ENCODE measurements at places on chromosomes 1 and 21. TPM values are rescaled to one million over a fixed set of nuclear protein-coding genes. Genes with fewer than 3 reads are reported as not detected.

UBXN10 gene
- not detected for total RNA-seq

COL11A1 gene
- total RNA-seq: 0.30 TPM

IL12RB2 gene
- not detected for total RNA-seq

OPRD1 gene
- 6.9 TPM for total RNA-seq

RAVER2 gene
- 11.5 TPM for total RNA-seq

GUCA2A gene
- not detected for total RNA-seq

OR2G6 gene
- total RNA-seq: not detected

HCRTR1 gene
- total RNA-seq: not detected

UBE2Q1 gene
- 84.1 TPM for total RNA-seq

SLC5A9 gene
- not detected for total RNA-seq

NBPF1 gene
- 15.4 TPM for total RNA-seq

FUCA1 gene
- 17.5 TPM for total RNA-seq

LYPD8 gene
- 0.56 TPM for total RNA-seq

CLIC6 gene
- total RNA-seq: not detected

ARHGAP30 gene
- total RNA-seq: 2.7 TPM

NHLH1 gene
- total RNA-seq: 0.11 TPM

HTR6 gene
- total RNA-seq: 0.15 TPM

BRDT gene
- not detected for total RNA-seq

TMEM269 gene
- total RNA-seq: 0.03 TPM

NBPF4 gene
- total RNA-seq: not detected

AXDND1 gene
- total RNA-seq: 0.82 TPM

PBXIP1 gene
- total RNA-seq: 44.9 TPM

LRRC38 gene
- not detected for total RNA-seq

LCE1D gene
- not detected for total RNA-seq

MATN1 gene
- total RNA-seq: 0.45 TPM

FMOD gene
- total RNA-seq: not detected

CNR2 gene
- not detected for total RNA-seq

LAMC2 gene
- 2.1 TPM for total RNA-seq

CLCN6 gene
- 8.9 TPM for total RNA-seq

IRF6 gene
- 0.04 TPM for total RNA-seq

PRAMEF26 gene
- total RNA-seq: not detected

SLC44A3 gene
- total RNA-seq: not detected

ITLN1 gene
- not detected for total RNA-seq

Data from A375 (cell line).